Transverse colon (tissue), 4 donors: ENCODE measurements at places on chromosomes 7 and 10. TPM values are rescaled to one million over a fixed set of nuclear protein-coding genes. Genes with fewer than 3 reads are reported as not detected.

DNA sequence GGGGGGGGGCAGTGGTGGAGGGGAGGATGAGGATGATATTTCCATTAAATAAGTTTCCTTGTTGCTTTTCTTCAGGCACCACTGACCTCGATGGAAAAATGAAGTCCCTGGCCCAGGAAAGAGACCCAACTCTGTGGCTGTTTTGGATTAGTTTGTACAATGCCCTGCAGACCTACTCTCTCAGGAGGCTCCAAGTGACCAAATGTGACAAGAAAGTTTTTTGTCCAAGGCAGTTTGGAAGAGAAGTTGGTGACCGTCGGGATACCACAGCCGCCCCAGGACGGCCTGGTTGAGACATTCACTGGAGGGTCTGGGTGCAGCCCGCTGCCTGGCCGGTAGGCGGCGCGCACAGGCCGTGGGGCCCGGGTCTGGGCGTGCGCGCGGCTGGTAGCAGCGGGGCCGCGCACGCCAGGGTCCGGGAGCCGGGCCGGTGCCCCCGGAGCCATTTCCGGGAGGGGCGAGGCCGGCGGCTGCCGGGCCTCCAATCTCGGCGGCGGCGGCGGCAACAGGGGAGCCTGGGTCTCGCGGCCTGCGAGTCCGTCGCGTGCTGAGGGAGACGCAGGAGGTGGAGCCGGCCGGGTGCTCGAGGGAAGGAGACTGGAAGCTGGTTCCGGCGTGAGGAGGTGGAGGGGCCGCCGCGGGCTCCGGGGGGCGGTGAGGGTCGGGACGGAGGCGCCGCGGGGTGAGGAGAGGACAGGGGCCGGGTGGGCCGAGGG lies at the start of gene SGPL1:
TSS of gene SGPL1 (plus strand) at position 445 of the 716 bp plus-strand sequence. CDS start 906 bp downstream, outside the sequence.
- H3K4me3 ChIP-seq: peak within 1 kb of the TSS; percentile 80
- H3K36me3 ChIP-seq: no peaks in the 10 kb centered on the region
- H3K4me1 ChIP-seq: peaks cover 13% of the 10 kb centered on the region
- DNase-seq: peak; percentile 90
- peak within 1 kb of the TSS; percentile 96 for H3K27ac ChIP-seq
- no peaks in the 10 kb centered on the region for H3K27me3 ChIP-seq

DNA sequence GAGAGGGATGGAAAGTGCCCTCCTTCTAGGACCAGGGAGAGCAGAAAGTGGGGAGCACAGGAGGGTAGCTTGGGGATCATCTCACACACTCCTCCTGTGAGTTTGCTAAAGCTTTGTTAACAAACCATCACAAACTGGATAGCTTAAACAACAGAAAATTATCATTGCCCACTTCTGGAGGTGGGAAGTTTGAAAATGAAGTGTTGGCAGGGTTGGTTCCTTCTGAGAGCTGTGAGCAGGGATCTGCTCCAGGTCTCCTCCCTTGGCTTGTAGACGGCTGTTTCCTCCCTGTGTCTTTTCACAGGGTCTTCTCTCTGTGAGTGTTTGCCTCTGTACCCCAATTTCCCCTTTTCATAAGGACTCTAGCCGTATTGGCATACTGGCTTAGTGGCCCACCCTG lies 32.0 kb upstream of the CXCL12 start:
- no peaks in the 10 kb centered on the region for H3K27me3 ChIP-seq
- no peaks in the 10 kb centered on the region for H3K36me3 ChIP-seq
- no peak for DNase-seq
- H3K27ac ChIP-seq: peak overlapping the region; percentile 20

HOXA10 gene
- total RNA-seq: 19.8 TPM

YAE1 gene
- 11.2 TPM for total RNA-seq
